ENCODE measurements at places on chromosomes 4 and X.

DNA sequence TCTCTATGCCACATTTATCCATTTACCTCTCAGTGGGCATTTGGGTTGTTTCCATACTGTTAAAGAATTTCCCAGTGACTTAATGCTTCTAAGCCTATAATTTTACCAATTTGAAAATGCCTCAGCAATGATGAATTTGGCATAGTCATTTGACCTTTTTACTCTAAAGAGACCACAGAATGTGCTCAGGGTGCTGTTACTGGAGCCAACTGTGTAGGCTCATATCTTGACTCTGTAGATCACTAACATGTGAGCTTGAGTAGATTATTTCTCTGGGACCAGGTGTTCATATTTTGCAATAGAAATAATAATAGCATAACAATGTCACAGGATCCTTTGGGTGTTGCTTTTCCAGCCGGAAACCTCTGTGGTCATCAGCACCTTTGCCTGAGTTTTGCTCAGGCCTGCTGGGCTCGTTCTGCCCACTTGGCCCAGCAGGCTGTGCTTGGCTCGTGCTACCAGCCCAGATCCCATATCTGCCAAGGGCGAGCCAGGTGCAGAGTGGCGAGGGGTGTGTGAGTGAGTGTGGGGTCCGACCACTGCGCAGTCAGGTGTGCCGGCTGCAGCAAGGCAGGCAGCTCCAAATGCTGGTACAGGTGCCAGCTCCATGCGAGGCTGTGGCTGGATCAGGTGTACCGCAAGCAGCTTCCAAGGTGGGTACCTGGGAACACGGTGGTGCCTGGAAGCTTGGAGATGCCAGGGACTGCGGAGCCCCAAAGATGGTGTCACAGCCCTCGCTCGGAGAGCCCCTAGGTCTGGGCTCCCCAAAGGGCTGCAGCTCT is 70.6 kb upstream of the ANK2 start:
- DNase-seq: no peak

GRCh38 chr4:40515398-40516293 is 114.0 kb downstream of the RBM47 start:
- peak; percentile 34 for DNase-seq

GRCh38 chrX:24425806-24426205 is 39.3 kb upstream of the PDK3 start:
- no peak for DNase-seq

- no peak for DNase-seq
Observed at GRCh38 chrX:149069899-149070298, 435.2 kb downstream of the IDS start.

DNA sequence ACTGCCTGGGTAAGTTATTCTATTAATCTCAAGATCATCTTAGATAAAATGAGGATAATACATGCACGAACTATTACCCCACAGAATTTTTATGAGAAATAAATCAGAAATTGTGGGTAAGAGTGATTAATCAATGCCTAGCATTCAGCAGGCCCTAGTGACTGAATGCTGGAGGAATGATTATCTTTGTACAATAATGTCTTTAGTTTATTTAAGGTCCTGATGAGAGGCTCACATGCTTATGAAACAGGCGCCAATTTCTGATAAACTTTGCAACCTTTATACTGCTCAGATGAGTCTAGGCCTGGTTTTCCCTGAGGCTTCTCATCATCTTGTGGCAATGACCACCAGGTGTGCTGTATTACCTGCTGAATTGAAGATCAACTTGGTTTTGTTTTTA is 27.8 kb upstream of the BMP2K start:
- DNase-seq: no peak

Measured in NB4 (cell line).